ENCODE measurements at places on chromosomes 2 and 18.

DNA sequence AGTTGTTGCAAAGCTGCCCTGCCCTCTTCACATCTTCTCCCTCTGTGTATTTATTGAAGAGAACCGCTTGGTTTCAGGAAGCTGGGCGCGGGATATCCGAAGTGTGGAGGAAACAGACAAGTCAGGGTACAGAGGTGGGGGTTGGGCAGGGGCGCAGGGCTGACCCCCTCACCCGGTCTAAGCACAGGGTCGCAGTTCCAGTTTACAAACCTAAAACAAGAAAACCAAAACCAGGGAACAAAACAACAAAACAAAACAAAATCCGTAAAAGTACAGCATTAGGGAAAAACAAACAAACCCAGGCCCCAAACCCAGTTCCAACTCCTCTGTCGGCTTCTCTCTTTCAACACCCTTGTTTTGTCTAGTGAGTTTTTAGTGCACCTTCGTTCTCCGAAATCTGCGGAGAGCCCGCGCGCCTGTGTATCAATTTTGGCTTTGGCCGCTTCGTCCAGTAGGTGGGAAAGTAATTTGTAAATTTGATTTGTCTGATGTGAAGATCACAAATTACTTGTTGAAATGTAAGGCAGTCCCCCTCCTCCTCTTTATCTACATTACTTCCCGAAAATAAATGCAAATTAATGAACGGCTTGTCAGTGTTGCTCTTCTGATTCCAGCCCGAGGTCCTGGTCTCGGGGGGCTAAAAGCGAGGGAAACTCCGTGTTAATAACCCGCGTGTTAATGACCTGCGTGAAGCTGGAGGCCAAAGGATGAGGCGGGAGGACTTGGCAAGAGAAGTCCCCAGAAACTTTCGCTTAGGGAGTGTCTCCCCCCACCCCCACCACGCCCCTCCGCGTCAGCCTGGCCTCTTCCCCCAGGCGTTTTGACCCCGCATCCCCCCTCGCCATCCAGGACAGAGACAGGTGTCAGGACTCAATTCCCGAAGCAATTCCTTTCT is 6.9 kb downstream of the OTX1 start:
- DNase-seq, result no peak

DNA sequence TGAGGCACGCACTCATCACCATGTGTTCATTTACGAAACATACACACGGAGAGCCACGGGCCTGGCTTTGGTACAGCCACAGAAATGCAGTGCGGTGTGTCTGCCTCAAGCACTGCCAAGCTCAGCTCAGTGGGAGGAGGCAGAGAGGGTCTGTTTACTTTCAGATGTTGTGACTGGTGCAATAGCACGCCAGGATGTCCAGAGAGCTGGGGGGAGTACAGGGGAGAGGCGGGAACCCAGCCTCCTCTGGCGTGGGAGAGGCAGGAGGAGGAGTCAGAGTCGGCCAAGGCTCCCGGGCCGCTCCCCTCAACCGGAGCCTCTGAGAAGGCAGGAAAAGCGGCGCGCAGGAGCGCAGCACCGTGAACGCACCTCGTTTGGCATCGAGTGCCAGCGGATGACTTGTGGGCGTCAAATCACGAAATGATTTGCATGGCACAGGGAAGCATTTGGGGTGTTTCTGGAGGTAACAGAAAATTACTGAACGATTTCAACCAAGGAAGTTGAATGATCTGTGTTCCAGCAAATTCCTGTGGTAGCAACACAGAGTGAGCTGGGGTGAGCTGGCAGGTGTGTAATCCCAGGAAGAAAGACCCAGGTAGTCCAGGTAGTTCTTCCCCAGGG is 143.0 kb downstream of the ZNF516 start:
- DNase-seq, result peak; percentile 23

DNA sequence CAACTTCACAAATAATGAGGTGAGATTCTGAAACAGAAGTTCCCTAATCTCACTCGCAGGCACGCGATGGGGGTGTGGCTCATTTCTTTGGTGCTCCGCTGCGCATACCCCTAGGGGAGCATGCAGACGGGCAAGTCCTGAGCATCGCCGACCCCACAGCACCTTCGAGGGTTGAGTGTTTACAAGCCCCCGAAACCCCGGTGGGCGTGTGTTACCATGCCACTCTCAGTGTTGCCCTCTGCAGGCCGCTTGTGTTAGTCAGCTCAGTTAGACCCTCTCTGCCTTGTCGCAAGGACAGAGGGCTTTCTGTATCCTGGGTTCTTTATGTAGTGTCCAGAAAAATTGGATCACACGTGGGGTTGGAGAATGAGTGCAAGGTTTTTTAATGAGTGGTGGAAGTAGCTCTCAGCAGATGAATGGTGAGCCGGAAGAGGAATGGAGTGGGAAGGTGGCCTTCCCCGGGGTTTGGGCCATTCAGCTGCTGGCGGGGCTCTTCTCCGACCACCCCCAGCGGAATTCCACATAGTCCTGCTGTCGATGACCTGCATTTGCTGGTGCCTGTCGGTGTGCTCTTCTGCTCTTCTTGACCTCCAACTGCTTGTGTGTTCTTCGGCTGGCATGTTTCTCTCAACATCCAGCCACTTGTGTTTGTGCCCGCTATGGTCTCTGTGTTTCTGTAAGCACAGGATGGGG is 191.3 kb downstream of the RPRM start:
- no peak for DNase-seq

- no peak for DNase-seq
Observed at GRCh38 chr2:36464006-36464721, 108.6 kb downstream of the CRIM1 start.

- DNase-seq, result no peak
Observed at GRCh38 chr2:17966798-17967197, 88.3 kb downstream of the KCNS3 start.

DNA sequence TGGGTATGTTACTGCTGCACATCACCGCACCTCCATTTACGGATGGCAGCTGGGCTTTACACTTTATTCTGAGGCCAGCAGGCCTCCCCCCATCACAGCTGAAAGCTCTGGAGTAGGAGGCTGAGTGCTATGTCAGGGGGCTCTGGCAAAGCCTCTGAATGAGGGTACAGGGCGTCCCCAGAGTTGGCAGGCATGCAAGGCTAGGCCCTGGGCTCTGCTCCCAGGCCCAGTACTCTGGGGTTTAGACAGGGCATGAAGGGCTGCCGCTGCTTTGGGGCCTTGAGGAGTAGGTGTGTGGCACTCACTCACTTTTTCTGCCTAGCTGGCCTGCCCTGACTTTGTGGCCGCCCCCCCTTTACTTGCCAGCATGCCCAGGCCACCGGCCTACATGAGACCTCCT is 90.8 kb downstream of the WDSUB1 start:
- DNase-seq, result no peak

GRCh38 chr2:29663268-29663667 is 258.1 kb downstream of the ALK start:
- no peak for DNase-seq

GRCh38 chr2:156695020-156695419 is 258.8 kb downstream of the GPD2 start:
- no peak for DNase-seq

DNA sequence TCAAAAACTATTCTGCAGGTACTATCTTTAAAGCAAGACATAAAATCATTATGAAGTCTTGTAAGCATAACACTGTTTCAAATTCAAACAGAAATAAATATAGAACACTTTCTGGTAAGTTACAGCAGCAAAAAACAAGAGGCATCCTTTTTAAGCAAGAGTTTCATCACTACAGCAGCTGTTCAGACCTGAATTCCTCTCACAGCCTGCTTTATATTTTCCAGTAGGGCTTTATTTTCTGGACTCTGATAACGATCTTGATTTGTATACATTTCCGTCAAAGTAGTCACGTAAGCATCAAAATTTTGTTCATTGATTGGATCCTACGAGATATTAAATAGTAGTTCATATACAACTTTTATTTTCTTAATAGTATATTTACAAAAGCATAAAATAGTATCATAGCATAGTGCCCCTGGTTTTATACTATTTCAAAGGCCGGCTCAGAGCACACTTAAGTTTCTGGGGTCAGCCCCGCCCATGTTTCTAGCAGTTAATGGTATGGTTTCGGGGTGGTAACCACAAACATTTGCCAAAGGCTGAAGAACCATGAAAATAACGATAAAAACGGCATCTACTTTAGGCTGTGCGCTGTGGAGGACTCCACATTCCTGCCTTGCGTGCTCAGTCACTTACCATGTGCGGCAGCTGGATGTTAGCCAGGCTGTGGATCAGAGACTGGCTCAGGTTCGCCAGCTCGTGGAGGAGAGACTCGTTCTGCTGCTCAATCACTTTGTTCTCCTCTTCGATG is 47.5 kb upstream of the PXDN start:
- DNase-seq, result no peak

GRCh38 chr2:45661828-45662227 is 10.4 kb downstream of the PRKCE start:
- no peak for DNase-seq

DNA sequence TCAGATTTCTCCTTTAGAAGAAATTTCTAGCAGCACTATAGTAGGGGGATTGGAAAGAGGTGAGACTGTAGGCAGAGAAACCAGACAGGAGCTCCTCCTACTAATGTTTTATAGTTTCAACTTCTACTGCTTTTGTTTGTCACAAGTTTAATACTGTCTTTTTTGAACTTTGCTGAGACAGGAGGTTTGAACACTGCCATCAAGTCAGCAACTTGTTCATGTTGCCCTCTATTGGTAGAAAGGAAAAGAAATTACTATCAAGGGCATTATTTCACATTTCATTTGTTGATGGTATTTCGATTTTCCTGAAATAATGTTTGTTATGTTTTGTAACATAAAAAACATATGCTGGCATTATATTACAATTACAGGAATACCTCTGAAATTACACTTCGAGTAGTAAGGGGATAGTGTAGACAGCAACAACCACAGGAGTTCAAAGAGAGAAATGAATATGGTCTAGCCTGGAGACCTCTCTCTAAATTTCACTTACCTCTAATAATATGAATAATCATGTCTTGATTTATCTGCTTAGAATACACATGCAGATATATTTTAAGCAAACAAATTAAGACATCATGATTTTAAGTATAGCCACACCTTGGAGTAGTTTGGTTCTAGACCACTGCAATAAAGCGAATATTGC is 12.4 kb upstream of the CCDC88A start:
- no peak for DNase-seq

DNA sequence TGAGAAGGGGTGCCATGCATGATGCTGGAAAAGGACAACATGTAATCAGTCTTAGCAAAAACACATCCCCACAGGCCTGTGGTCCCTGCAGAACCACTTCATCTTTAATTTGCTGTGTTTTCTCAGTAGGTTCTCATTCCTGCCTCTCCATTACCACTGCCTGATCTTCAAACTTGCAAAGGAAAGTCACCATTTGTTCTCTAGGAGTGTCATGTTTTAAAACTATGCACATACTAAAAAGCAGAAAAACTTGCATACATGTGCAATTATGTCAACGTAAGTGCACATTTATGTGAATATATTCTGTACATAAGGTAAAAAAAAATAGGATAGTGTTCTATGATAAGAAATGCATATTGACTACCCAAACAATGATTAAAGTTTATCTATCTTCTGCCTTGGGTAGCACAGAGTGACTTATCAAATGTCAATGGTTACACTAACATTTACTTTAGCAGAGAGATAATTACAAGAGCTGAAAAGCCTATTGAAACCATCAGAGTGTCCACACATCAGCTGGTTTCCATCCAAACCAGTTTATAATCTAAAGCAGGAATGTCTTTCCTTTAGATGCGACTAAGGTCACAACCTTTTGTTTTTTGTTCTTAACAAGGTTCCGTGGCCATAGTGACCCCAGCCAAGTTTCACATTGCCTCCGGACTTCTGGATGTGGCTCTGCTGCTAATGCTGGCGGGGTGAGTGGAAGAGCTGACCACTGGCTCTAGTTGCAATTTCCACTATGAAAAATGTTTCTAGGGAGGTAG is 58.7 kb upstream of the RMDN2 start:
- DNase-seq, result no peak

DNA sequence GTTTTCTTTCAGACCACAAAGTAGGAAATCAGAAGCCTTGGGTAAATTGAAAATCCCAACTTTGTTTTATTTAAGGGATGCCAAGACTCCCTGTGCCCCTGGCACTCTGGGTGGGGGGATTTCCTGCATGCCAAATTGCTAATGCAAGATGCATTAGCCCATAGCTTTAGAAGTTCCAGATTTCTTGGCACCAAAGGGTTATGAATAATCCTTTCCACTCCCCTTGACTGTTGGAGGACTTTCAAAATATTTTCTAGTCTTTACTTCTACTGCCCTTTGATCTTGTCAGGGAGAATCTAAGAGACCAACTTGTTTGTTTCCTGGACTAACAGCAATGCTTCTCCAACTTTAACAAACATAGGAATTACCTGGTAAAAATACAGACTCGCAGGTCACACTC is 81.8 kb upstream of the TGIF1 start:
- no peak for DNase-seq

- no peak for DNase-seq
Observed at GRCh38 chr2:24658531-24659202, 134.5 kb downstream of the PTRHD1 start.

GRCh38 chr2:25655316-25655715 is 18.1 kb downstream of the DTNB start:
- no peak for DNase-seq

DNA sequence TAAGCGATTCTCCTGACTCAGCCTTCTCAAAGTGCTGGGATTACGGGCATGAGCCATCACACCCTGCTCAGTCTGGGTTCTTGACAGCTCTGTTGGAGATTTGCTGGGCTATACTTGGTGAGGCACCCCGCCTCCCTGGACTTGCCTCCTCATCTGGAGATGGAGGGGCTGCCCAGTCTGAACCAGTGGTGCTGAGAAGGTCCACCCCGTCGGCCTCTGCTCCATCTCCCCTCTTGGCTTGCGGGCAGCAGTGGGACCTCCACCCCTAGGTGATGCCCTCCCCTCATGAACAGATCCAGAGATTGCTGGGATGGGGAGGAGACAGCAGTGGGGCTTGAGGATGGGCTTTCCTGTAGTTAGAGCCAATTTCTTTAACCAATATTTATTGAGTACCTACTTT is 120.9 kb downstream of the CLIP4 start:
- DNase-seq, result no peak

GRCh38 chr2:74567881-74568280 is 13.4 kb downstream of the DOK1 start:
- no peak for DNase-seq

DNA sequence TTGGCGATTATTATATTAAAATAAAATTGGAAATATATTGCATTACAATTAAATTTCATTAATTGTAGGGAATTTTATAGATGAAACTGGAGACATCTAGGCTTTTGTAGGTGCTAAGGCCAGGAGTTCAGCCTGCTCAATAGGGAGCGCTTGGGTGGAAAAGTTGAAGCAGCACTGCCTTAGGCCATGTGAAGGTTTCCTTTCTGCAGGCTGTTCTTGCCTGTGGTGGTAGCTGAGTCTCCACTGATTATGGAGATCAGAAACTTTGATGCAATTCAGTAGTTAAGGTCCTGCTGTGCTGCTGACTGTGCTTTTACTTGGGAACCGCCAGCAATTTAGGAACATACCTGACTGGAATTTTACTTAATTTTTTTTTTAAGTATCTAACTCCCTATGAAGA is 179.9 kb upstream of the BOD1L2 start:
- no peak for DNase-seq

DNA sequence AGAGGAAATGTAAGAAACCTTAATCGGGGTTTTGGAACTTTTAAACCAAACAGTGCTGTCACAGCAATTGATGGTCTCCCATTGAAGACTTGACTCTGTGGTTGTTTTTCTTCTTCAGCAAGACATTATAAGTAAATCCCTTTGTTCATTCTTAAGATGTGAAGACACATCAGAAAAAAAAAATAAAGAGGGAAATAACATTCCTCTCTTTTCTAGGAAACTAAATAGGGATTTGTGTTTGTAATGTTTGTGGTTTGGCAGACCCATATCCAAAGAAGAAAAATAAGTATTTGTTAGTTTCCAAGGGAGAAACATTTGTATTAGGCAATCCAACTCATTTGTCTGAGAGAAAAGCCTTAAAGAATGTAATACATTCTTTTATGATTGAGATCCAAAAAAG is 359.9 kb downstream of the DSC3 start:
- DNase-seq, result no peak

- DNase-seq, result no peak
Observed at GRCh38 chr2:24920809-24921441, 888 bp upstream of the ADCY3 start.
